Hematopoietic multipotent progenitor cell (in vitro differentiated cells): ENCODE measurements at places on chromosomes 13 and 19. TPM values are rescaled to one million over a fixed set of nuclear protein-coding genes. Genes with fewer than 3 reads are reported as not detected.

The DACT3 gene
- total RNA-seq = under 0.01 TPM

The ICAM5 gene
- total RNA-seq = 10.8 TPM

The DLL3 gene
- total RNA-seq = 0.27 TPM

The KCTD12 gene
- total RNA-seq = 3.0 TPM

The DAZAP1 gene
- total RNA-seq = 46.9 TPM

The PRR22 gene
- 2.2 TPM for total RNA-seq

The IL11 gene
- 0.27 TPM for total RNA-seq

The SLITRK6 gene
- not detected for total RNA-seq

The ZNF730 gene
- 1.3 TPM for total RNA-seq

The CGB7 gene
- not detected for total RNA-seq

The MED29 gene
- 35.5 TPM for total RNA-seq

The PCP2 gene
- 0.81 TPM for total RNA-seq

The PPM1N gene
- total RNA-seq = 1.9 TPM

The TJP3 gene
- total RNA-seq = 1.1 TPM

The GSX1 gene
- not detected for total RNA-seq

The KLF1 gene
- total RNA-seq = 71.4 TPM

The KIR3DL2 gene
- under 0.01 TPM for total RNA-seq

The MIR17HG gene
- total RNA-seq = 8.3 TPM

The TBXA2R gene
- total RNA-seq = 1.3 TPM

The PRSS57 gene
- 829 TPM for total RNA-seq

The KLC3 gene
- under 0.01 TPM for total RNA-seq

The LIN37 gene
- total RNA-seq = 11.6 TPM

The IFNL1 gene
- total RNA-seq = not detected

The NRTN gene
- 0.54 TPM for total RNA-seq

The SLC25A41 gene
- not detected for total RNA-seq

The SPTBN4 gene
- total RNA-seq = 0.27 TPM

The NCR1 gene
- 11.3 TPM for total RNA-seq
